Stimulated activated CD8-positive, alpha-beta memory T cell treated with anti-CD3 and anti-CD28 coated beads, Interleukin-2, amount 100 ng/mL, for 1 hour (primary cell): ENCODE measurements at places on chromosomes 1 and 21.
A peak's percentile ranks its signal among the peaks of the same experiment; 100 is the strongest.

DNA sequence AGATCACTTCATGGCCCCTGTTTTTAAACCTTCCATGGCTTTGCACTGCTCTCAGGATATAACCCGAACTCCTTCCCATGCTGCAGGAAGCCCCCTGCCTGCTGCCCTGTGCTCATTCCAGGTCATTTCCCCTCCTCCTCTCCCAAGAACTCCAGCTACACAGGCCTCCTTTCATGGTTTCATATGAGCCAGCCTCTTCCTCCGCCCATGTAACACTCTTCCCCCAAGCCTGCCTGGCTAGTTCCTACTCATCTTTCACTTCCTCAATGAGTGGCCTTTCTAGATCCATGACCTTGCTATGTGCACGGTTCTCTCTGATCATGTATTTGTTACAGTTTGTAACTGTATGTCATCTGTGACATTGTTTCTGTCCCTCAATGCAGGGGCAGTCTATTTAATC, 3.1 kb upstream of the NCF2 start:
- DNase-seq, result no peak

DNA sequence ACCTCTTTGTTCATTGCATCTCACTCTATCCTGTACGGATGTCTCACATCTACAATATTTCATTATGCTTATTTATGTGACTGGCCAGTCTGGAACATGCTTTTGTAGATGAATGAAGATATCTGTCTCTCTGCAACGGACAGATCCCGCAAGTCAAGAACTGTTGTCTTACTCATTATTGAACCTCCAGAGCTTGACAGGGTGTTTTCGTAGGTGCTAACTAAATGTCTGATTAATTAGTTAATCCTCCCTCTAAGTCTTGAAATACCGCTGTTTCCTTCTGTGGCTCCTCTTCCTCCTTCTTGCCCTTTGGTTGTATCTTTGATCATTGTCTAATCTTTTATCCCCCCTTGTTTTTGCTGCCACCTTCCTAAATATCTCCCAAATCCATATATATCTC, 3.2 kb upstream of the C1orf162 start:
- DNase-seq, result no peak

GRCh38 chr1:241271427-241271826, 85.6 kb downstream of the RGS7 start:
- DNase-seq, result no peak

DNA sequence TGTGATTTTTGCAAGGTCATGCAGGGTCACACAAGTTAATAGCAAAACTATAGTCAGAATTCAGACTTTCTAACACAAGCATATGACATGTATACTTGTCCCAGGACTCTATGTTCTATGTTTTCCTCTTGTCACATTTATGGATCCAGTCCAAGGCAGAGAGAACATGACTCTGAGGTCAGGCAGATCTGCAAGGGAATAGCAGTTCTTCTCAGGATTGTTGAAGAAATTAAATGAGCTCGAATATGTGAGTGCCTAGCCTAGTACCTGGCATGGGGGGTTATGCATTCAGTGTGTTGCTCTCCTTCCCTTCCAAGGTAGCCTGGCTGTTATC, 9.5 kb upstream of the RPTN start:
- DNase-seq, result no peak

DNA sequence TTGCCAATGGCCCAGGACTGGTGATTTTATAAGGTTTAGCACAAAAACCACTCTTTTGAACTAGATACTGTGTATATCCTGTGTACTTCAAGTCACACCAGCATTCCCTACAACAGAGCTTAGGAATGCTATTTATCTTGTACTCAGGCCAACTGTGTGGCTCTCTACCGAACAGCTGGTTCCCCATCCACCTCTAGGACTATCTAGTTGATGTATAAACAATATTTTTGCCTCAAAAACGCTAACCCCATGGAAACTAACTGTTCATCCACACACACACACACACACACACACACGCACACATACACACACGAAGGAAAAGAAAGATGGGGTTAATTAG, 28.7 kb upstream of the SLC45A3 start:
- DNase-seq, result no peak

DNA sequence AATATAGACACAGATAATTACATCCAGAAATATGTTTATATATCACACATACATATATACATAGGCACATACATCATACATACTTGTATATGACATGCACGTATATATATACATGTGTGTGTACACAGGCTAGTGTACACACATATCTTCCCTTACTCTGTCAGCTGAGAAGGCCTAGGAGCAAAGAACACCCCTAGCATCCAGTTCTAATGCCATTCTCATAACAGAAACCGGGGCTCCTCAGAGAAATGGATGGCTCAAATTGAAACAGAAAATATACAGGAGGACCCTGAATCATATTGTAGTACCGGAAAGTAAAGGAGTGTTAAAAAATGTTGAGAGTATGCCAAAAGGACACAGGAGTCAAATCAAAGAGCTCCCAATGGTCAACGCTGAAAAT, 19.7 kb upstream of the HYI start:
- no peak for DNase-seq

DNA sequence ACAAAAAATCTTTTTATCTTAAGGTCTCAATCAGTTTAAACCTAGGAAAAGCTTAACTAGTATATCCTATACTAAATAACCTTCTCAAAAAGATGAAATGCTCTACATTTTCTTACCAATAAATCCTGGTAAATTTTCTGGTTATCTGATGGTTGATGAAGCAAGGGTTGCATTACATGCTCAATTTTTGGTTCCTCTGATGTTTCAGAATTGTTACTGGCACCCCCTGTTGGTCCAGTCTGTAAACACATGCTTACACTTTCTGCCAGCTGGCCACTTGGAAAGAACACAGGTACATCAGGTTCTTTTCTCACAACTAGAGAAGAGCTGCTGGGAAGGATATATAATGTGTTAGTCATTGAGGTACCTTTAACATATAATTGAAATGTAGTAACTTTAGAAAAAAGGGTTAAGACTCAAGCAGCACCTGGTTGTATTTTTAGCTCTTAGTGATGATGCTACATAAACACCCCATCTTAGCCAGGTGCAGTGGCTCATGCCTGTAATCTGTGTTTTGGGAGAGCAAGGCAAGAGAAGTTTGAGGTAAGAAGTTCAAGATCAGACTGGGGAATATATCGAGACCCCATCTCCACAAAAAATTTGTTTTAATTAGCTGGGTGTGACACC, 30.9 kb upstream of the TAL1 start:
- DNase-seq, result no peak

DNA sequence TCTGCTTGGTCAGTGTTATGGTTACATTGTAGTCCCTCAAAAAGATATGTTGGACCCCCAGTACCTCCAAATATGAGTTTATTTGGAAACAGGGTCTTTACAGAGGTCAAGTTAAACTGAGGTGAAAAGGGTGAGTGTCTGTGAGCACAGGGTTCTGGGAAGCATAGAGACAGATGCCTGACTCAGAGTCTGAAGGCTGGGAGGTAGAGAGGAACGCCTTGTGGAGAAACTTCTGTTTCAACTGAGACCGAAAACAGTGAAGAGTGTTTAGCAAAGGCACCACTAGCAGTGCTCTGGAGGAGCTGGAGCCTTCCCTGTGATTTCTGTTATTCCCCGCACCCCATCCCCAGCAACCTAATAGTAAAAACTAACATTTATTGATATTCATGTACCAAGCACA, 65.2 kb upstream of the LRRC8D start:
- no peak for DNase-seq

DNA sequence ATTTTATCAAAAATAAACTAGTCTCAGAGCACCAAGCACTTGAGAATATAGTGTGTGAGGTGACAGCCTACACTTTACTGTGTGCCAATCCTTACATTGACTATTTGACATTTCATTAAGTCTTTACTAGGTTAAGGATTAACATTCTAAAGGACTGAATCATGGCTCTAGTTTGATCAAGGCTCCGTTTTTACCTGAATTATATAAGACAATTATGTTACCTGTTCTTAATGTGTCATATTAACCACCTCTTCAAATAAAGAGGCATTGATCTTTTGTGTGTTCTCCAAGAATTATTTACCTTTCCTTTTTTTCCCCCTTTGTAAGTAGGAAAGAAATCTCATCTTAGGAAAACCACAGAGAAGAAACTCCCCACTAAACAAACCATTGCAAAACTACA, 189.7 kb downstream of the HS2ST1 start:
- DNase-seq, result no peak

GRCh38 chr1:4634793-4635406, 19.5 kb upstream of the AJAP1 start:
- DNase-seq, result no peak

GRCh38 chr1:203860396-203861025, 888 bp upstream of the SNRPE start:
- no peak for DNase-seq

GRCh38 chr1:205920861-205921569, 22.2 kb downstream of the SLC26A9 start:
- no peak for DNase-seq

- no peak for DNase-seq
Measured at GRCh38 chr1:11331036-11331944, 58.3 kb downstream of the UBIAD1 start.

- DNase-seq, result no peak
Measured at GRCh38 chr1:88333086-88333695, 350.9 kb upstream of the PKN2 start.

GRCh38 chr1:54977533-54978297, 2.7 kb upstream of the TMEM61 start:
- no peak for DNase-seq

DNA sequence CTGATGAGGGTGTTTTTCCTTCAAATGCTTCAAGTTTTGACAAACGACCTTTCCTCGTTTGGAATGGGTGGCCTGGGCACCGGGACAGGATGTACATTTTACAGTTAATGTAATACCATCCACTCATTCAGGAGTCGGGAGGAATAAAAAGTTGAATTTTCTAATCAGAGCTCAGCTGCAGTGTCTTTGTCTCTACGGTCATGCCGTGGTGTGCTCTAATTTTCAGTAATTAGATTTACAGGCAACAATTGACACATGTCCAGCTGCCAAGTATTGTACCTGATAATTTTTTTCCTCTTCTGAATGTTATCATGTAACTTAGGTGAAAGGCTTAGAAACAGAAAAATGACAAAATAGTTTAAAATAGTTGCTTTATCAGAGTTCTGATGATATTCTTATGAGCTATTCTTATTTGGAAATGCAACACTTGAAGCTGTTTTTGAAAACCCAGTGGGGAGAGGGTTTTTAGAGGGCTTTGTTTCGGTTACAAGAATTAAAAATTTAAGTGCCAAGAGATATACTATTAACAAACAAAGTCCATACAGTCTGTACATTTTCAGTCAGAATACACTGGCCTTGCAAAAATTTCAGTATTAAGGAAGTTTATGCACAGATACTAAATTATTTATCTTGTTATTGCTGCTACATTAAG, 1.0 kb downstream of the CDKN2C start:
- DNase-seq, result no peak

DNA sequence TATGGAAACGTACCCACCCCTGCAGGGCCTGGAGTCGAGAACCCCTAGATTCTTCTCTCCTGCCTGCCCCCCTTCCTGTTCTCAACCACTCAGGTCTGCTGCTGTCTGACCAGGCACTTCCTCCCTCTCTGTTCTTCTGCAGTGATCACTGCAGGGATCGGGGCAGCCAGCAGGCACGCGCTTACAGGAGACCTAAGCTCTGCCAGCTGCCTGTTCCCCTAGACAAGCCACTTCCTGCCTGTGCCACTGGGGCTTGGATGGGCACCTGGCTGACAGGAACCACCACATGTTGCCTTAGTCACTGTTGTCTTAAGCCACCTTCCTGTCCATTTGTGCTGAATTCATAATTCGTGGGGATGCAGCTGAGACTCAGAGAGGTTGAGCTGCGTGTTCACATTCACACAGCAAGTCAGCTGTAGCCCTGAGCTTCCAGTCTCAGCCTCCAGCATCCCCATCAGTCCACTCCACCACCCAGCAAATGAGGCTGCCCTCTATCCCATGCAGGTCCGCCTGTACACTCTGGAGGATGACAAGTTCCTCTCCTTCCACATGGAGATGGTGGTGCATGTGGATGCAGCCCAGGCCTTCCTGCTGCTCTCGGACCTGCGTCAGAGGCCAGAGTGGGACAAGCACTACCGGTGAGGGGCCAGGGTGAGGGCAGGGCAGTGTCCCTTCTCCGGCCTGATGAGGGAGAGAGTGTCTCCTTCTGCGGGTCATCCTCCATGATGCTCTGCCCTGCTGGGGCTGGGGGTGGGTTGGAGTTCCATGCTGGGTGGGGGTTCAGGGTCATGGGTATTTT, 18.6 kb downstream of the FAM151A start:
- DNase-seq, result peak; percentile 5

- no peak for DNase-seq
Measured at GRCh38 chr1:204968135-204968534, 74.9 kb upstream of the CNTN2 start.

DNA sequence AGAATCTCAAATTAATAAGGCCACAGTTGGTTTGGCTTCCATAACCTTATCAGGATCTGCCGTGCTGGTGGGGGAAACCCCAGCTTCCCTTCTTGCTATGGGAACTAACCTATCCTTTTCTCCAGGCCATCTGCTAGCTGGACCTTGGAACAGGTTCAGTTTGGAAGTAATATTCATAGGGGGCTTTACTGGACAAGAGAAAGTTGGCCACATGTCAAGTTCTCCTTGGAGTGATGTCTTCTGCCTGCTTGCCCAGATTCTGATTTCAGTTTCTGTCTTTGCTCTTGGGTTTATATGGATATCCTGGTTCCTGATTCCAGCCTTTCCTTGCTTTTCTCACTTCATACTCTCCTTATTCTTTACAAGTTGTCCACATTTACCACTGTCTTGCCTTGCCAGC, 279.6 kb downstream of the ASTN1 start:
- no peak for DNase-seq

GRCh38 chr1:227887697-227888403, 59.9 kb downstream of the WNT9A start:
- DNase-seq, result no peak

DNA sequence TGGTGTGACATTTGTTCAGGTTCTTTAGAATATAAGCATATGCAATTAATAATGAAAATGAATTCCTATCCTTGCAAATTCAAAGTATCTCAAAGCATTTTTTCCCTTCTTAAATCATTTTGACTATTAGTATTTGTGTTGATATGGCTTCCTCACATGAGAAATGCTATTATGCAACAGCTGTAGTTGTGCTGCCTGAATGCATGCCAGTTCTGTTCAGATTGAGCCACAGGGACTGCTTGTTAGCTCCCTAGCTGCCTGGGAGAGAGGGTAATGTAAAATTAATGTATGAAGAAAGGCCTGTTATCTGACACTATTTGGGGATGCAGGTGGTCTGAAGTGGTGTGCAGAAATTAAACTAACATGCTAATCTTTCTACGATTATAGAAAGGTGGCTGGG, 45.5 kb downstream of the CACHD1 start:
- DNase-seq, result no peak

DNA sequence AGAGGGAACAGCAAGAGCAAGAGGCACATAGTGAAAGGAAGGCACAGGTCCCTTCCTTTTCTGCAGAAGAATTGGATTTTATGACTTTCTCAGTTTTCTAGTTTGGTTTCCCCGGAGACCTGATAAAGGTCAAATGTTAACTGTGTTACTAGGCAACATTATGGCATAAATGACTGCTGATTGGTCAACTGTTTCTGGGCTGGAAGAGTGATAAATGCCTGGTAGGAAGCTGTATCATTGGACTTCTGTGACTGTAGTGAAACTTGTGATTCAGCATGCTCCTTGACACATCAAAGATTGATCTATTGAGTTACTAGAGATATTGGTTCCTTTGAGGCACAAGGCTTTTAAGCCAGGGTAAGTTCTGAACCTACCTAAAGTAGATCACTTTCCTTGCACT, 55.7 kb downstream of the LRRC8C start:
- DNase-seq, result no peak
